Memory B cell (primary cell): ENCODE measurements at places on chromosomes 16 and 17.
A peak's percentile ranks its signal among the peaks of the same experiment; 100 is the strongest.

DNA sequence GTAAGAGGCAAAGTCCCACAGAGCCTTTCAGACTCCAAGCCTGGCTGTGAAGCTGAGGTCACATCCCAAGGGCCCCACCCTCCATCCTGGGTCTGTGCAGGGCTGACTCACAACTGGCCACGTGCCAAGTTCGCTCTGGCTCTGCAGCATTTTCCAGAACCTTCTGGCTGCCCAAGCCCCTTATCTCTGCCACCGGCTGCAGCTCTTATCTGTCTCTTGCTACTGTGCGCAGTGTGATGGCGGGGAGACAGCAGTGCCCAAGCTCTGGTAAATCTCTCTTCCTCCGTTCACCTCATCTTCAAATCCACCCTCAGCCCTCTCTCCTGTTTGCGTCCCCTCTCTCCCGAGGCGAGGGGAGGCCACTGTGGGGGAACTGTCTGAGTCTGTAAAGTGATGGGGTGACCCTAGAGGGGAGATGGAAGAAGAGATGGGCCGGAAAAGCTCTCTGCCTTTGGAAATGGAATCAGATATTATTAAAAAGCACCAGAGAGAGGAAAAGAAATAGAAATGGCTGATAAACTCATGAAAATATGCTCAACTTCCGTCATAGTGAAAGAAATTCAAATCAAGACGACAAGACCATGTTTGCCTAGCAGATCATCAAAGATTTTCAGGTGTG lies 162.7 kb upstream of the CDC42EP4 start:
- no peak for DNase-seq

GRCh38 chr17:77851921-77852320 lies 106.6 kb upstream of the TNRC6C start:
- no peak for DNase-seq

DNA sequence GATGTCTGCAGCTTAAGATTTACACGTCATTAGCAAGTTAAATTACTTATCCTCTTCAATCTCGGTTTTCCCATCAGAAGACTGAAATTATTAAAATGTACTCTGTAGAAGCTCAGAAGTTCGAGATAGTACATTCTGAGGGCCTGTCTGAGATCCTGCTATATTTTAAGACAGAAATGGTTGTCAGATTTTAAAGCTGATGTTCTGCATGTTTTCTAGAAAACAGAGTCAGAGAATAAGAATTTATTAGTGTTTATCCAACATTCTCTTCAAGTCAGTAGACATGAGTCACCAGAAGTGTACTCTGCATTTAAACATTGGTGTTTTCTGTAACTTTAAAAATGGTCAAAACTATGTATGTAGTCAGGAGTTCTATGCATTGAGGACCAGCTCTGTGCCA lies 155.2 kb upstream of the MYOCD start:
- DNase-seq, result no peak

GRCh38 chr17:78882540-78883088 lies 20.4 kb downstream of the CEP295NL start:
- no peak for DNase-seq

- no peak for DNase-seq
Measured at GRCh38 chr16:15947983-15948509, 1.4 kb upstream of the ABCC1 start.

- DNase-seq, result peak; percentile 73
Measured at GRCh38 chr17:28744104-28744971, 527 bp downstream of the TRAF4 start.

DNA sequence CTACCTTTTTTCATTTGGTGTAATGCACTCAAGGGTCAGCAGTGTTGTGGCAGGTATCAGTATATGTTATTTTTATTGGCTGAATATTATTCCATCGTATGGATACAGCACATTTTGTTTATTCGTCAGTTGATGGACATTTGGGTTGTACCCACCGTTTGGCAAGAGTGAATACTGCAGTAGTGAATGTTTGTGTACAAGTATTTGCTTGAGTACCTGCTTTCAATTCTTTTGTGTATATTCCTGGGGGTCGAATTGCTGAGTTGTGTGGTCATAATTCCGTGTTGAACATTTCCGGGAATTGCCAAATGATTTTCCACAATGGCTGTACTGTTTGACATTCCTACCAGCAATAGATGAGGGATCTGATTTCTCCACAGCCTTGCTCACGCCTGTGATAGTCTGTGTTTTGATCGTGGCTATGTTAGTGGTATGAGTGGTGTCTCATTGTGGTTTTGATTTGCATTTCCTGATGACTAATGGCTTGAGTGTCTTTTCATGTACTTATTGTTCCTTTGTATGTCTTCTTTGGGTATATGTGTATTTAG lies 108.4 kb downstream of the OR1D5 start:
- DNase-seq, result no peak

- peak; percentile 38 for DNase-seq
Measured at GRCh38 chr17:38870259-38871165, 654 bp downstream of the LASP1 start.

DNA sequence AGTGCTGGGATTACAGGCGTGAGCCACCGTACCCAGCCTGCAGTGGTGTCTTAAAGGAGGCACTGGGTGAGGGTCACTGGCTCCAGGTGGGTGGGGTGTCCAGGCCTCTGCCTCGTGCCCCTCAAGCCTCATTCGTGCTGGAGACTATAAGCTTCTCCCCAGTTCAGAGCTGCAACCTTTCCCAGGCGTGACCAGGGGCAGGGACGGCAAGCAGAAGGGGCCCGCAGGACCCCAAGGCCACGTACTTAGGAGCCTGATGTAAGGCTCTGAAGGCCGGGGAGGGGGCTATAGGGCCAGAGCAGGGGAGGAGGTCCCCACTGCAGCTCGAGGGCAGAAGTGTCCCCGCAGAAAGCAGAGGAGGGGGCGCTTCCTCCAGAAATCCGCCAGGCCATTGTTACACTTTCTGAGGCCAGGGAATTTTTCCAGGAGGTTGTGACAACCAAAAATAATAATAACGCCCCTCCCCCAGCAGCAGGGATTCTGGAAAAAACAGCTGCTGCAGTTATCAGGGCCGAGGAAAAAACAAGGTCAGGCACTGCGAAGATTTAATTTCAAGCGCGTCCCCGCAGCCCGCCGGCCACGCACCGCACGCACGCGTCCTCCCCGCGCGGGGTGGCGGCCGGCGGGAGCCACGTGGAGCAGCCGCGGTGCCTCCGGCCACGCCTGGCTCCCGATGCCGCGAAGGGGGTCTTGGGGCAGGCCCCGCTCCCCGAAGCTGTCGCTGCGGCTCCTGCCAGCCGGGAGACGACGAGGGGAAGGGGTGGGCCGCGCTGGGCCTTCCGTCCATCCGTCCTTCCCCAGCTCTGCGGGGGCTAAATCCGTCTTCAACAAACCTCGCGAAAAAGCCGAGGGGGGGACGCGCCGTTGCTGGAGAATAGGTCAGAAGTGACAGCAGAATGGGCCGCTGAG lies 45.8 kb upstream of the SLC38A10 start:
- no peak for DNase-seq

- DNase-seq, result no peak
Measured at GRCh38 chr16:28839899-28840298, 6.2 kb downstream of the TUFM start.

- no peak for DNase-seq
Measured at GRCh38 chr17:43395165-43395564, 3.6 kb upstream of the ARL4D start.
